Fibroblast of skin of scalp (primary cell): ENCODE measurements at places on chromosomes 2 and 18.

GRCh38 chr2:75646090-75646582 is 447 bp upstream of the MRPL19 start:
- DNase-seq = no peak

GRCh38 chr18:77119851-77120491 is 12.6 kb downstream of the MBP start:
- DNase-seq = no peak

DNA sequence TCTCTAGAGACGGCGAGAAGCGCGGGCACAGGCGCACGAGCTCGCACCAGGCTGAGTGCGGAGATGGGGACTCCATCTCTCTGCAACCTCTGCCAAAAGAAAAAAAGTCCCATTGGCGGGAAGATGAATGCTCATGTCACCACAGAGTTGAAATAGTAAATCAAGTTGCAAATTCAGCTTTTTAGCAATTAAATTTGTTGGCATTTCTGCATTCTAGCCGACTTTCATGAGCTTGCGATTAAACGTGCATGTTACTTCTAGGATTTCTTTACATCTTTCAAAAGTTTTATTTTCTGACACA is 588 bp downstream of the CHAC2 start:
- DNase-seq = peak; percentile 40

GRCh38 chr2:101515477-101515876 is 40.6 kb upstream of the RFX8 start:
- DNase-seq = peak; percentile 32

DNA sequence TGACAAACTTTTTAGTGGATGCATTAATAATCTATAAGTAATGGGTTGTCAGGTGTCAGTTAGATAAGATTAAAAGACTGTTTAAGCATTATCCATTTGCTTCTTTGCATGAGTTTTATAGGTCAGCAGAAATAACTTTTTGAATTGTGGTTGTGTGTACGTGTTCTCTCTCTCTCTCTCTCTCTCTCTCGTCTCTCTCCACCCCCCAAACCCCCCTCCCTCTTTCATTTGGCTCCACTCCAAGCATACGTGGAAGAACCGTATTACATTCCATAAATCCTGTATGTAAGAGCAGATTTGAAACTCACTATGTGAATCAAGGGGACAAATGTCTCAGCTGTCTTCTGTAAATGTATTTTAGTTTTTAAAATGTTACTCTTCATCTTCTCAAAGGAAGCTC is 120.2 kb downstream of the MEIS1 start:
- peak; percentile 69 for DNase-seq

DNA sequence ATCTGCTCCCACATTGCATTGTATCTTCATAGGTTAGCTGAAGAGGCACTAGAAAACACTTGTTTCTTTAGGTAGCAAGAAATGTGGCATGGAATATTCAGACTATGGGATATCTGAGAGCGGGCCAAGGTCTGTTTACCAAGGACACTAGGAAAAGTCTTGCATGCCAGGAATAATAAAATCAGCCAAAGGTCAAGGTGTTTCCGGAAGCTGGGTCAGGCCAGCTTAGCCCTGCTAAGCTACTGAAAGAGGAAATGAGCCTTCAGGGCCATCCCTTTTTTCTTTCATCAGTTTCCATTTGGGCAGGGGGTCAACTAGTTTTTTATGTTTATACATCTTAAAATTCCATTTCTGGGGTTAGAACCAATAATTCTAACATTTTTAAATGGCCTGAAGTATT is 101.1 kb downstream of the DPP4 start:
- no peak for DNase-seq

DNA sequence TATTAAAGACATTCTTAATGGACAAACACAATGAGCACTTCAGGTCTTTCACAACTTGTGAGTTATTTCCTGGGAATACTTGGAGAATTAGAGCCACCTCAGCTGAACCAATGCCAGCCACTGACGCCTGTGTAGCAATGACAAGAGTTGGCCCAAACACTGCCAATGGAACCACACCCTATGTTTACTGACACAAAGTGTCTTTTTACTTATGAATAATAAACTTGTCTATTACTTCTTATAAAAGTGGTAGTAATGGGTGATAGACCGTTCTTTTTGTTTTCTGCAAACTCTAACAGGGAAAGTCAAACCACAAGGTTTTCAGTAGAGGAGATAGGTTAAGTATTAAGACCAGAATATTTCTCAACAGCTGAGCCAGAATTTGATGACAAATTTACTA is 12.5 kb upstream of the CHAC2 start:
- DNase-seq = no peak

- DNase-seq = no peak
These were observed 111.2 kb downstream of the STPG4 start for GRCh38 chr2:47043891-47044239.

DNA sequence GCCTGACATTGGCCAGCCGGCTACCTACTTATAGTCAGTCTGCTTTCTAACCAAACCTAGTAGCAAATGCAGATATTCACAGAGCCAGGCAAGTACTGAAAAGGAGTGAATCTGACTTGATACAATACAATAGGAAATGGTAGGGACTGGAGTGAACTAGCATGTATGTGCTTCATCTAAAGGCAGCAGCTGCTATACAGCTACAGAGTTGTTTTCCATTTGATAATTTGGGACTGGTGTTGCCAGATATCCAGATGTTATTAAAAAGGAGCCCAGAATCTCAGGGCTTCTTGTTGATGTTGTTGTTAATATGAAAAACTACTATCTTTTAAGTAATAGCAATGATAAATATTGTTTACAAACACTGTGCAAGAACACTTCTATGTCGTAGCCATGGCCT is 159.4 kb downstream of the BABAM2 start:
- DNase-seq = no peak

GRCh38 chr2:32947484-32948143 is 861 bp downstream of the LTBP1 start:
- DNase-seq = peak; percentile 34

GRCh38 chr2:68653034-68653433 is 9.7 kb downstream of the PROKR1 start:
- no peak for DNase-seq

DNA sequence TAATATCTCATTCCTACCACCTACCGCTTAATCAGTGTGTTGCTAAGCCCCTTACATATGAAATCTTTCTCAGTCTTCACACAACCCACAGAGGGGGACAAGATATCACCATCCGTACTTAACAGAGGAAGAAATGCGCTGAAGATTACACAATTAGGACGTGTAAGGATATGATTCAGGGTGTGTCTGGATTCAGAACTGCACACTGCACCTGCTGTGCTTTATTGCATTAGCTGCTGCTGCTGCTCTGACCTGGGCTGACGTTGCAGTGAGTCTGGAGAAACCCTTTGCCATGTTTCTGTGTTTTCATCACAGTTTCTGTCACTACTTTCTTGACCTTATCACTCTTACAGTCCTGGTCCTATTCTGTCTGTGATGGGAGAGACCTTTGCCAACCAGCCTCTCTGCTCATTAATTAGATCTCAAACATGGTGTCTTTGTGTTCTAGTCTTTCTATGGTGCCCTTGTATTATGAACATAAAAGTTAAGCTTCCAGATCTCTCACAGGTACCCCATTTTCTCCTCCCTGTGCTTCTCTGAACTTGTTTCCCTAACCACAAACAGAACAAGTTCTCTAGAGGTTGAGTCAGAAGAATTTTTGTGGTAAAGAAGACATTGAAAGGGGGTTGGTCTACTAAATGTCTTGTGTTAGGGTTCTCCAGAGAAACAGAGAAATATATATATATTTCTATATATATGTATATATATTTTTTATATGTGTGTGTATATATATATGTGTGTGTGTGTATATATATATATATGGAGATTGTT is 92.9 kb upstream of the CYP1B1 start:
- DNase-seq = peak; percentile 72

GRCh38 chr2:69642709-69643601 is 584 bp downstream of the AAK1 start:
- peak; percentile 90 for DNase-seq

DNA sequence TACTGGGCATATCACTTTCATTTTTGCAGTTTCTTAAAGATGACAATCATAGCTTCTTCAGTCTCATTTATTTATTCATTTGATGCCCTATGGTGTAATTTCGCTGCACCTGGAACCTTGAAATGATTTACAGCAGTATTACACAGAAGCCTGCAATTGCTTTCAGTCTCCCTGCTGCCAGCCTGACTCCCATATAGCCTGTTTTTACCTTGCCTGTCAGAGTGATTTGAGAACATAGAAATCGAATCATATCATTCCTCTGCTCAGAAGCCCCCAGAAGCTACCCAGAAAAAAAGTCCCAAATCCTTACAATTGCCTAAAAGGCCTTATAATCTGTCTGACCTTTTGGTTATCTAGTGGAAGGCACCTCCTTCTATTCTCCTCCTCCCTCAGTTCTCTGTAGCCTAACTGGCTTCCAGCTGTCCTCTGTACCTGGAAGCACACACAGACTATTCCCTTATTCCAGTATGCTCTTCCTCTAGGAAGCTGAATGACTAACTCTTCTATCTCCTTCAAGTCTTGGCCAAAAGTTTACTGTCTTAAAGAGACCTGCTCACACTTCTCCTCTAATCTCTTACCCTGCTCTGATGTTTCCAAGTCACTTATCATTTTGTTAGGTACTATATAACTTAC is 12.6 kb downstream of the SCN3A start:
- no peak for DNase-seq

DNA sequence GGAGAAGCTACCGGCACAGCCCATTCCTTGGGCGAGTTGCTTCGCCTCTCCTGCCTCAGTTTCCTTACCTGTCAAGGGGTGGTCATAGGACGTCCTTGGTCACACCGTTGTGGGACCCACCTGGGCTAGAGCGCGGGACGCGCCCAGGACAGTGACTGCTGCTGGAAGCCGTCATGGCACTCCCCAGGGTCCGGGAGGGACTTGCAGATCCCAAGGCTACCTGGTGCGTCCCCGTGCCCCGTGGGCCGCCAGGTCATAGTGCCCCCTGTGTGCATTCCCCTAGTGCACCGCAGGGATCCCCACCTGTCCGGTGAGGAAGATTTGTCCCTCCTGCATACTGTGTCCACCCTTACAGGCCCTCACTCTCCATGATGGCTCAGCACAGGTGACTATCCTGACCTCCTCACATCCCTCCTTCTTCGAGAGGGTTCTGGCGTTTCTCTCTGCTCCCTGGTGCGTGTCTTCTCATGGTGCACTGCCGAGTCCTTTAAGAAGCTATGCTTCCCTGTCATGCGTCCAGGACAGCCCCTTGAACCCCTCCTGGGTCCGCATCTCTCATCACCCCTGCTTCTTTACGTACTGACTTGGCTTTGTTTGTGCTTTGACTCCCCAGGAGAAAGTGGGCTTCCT is 886 bp upstream of the STK25 start:
- DNase-seq = no peak

DNA sequence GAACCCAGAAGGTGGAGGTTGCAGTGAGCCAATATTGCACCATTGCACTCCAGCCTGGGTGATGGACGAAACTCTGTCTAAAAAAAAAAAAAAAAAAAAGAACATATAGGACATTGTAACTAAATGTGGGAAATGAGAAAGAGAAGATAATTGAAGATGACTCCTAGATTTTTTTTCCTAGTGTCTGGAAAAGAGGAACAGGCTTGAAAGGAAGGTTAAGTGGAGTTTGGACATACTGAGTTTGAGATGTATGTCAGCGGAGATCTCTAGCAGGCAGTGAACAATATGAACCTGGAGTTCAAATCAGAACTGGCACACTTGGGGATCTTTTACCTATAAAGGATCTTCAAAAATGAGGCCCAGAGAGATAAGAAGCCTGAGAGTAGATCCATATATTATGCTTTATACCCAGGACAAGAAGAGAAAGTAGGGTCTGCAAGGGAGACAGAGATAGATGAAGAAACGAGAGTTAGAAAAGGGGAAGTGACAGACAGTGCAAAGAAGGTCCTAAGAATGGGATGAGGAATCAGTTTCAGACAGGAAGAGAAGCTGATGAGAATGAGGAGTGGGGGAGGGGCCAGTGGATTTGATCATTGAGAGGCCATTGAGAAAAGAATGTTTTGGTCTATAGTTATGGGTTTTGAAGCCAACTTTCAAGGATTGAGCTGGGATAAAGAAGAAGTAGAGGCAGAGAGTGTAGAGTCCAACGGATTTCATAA is 46.9 kb upstream of the CD28 start:
- DNase-seq = no peak

- no peak for DNase-seq
These were observed 58.5 kb downstream of the PKDCC start for GRCh38 chr2:42106257-42106816.

GRCh38 chr2:215272918-215273317 is 38.9 kb upstream of the ATIC start:
- DNase-seq = no peak

GRCh38 chr18:40088130-40088529 is 1866.9 kb upstream of the PIK3C3 start:
- DNase-seq = no peak

- peak; percentile 82 for DNase-seq
These were observed 13.1 kb downstream of the GNLY start for GRCh38 chr2:85707304-85707703.

GRCh38 chr2:45821558-45822271 is 170.2 kb downstream of the PRKCE start:
- peak; percentile 30 for DNase-seq

DNA sequence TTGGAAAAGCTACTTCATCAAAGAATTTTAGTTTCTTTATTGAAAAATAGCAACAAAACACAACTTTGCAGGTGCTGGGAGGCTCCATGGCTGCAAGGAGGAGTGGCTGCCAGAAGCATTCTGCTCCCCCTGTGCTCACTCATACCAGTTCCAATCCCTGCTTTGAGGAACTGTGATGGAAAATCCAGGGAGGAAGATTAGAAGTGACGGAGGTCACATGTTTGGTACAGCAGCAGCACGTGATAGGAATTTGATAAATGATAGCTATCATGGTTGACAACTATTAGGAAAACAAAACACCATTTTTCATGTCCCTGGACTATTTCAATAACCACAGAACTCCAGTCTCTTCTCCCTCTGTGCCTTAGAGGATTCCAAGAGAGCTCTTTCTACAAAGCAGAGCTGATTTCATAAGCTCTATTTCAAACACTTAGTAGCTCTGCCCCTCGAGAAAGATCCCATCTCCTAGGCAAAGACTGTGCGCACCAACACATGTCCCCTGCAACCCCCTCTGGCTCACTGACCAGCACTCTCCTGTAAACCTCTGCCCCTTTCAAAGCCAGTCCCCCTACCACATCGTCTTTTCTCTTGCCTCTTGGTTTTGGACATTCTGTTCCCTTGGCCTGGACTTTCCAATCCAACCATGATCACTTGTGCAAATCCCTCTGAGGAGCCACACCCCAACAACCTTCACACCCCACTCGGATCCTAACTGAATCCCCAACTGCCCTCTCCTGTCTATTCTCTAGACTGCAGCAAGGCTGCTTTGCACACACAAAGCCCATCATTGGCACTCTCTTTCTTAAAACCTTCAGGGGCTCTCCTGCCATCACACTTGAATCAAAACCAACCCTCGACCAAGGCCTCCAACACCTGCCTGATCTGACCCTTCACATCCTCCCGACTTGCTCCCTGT is 352.4 kb upstream of the PKDCC start:
- peak; percentile 5 for DNase-seq

DNA sequence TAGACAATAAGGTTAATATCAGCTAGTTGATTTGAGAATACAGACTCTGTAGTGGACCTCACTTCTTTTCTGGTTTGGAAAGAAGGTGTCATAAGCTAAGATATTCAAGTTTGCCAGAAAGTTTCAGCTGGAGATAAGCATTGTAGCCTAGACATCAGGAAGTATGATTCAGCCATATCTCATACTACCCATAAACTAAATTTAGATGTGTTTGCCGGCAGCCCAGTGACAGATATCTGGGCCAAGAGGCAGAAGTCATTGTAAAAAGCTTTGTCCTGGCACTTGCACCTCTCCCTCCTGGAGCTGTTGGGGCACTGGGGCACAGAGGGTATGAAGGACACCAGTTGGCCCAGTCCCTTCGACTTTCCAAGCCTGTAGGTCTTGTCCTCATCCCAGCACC is 128.0 kb downstream of the EPHA4 start:
- peak; percentile 35 for DNase-seq
